ENCODE measurements at places on chromosomes 2 and 18.

DNA sequence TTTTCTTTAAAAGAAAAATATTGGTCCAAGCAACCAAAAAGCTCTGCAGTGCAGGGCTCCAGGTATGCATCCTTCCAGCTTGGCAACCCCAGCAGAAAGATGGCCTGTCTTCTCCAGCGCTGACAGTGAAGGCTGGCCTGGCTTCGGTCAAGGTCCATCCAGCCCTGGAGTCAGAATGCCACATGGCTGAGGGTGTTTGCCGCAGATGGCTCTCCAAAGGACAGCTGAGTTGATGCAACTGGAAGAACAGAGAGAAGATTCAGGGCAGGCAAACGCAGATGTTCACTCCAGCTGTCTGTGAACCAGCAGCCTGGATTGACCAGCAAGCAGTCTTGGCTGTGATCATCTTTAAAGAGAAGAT is 51.4 kb downstream of the MARCO start:
- DNase-seq = no peak

- DNase-seq = no peak
These were observed 506.5 kb upstream of the NRP2 start for GRCh38 chr2:205175831-205176230.

- no peak for DNase-seq
These were observed 1162.5 kb upstream of the LRRTM1 start for GRCh38 chr2:81467096-81467495.

DNA sequence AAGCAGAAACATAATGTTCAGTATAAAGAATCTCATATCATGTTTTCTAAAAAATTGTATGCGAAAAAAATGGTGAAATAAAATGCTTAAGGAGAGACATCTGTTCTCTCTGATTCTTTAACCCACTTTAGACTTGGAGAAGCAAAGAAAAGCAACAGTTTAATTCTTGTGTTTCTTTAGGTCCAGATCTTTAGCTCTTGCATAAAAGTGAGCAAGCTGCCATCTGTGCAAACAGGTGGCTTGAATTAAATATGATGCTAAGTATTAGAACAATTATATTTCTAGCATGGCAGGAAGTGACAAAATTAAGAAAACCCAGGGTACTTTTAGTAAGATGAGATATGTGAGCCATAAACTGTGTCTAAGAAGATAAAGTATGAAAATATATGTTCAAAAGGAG is 1038.3 kb downstream of the DPP10 start:
- DNase-seq = no peak

GRCh38 chr18:35215026-35215425 is 25.8 kb upstream of the ZNF397 start:
- DNase-seq = peak; percentile 56

GRCh38 chr2:20222014-20222768 is 2.7 kb downstream of the SDC1 start:
- no peak for DNase-seq

DNA sequence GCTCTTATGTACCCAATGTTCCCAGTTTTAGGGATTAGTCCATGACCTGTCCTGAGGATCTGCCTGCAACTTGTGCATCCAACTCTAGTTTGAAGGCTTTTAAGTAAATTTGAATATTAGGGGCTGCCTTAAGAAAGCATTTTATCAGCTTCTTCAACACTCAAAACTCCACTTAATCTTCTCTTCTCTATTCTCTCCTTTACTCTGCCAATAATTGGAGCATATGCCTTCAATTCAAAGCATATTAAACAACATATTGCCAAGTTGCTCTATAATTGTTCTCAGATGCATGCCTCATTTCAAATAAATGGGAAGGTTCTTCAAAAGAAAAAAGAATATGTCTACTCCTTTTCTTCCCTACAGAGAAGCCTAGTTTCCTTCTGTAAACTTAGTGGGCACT is 84.8 kb upstream of the NCKAP5 start:
- DNase-seq = no peak

DNA sequence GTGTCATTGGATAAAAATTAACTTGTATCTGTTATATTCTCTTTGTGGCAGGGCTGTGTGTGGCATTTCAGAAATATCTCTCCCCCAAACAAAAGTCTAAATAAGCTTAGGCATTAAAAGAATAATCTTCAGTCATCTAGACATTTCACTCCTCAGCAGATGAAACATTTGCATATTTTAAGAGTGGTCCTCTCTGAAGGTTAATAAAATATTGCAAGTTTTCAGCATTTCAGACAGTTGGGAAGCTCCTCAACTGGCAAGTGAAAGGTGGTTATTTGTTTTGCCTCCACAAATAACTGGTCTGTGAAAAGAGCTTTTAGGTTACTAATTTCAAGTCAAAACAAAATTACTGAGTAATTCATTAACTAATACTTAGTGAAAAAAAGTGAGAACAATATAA is 462.6 kb downstream of the EPHA4 start:
- DNase-seq = no peak

- no peak for DNase-seq
These were observed 1.4 kb downstream of the METTL8 start for GRCh38 chr2:171432206-171432968.

GRCh38 chr18:21145371-21145770 is 33.8 kb upstream of the ROCK1 start:
- DNase-seq = no peak

DNA sequence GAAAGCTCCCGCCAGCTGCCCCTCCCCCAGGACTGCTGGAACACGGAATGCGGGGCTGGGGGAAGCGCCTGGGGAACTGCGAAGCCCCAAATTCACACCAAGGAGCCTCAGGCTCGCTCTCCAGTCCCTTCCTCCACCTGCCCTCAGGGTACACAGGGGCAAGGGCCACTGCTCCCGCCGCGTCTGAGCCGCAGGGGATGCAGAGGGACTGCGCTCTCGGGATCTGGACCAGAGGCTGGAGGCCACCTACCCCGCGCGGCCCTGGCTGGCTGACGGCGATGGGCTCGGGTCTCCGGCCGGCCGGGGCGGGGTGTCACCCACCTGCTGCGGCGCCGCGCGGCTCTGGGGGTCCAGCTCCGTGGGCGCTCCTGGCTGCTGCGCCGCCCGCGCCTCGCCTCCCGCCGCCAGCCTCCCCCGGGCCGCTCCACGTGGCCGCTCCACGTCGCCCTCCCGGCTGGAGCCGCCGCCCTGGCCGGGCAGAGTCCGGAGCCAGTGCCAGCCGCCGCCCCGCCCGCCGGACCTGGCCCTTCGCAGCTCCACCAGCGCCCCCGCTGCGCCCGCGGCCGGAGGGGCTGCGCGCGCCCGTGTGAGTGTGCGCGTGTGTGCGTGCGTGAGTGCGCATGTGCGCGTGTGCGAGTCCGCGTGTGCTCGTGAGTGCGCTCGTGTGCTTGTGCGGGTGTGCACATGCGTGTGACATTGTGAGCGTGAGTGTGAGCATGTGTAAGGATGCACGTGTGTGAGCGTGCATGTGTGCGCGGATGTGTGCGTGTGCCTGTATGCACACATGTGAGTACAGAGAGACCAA is at the start of gene CGREF1:
TSS of gene CGREF1 (minus strand) at position 604 of the 805 bp plus-strand sequence. CDS start 14,762 bp downstream, outside the sequence.
- peak; percentile 76 for DNase-seq

DNA sequence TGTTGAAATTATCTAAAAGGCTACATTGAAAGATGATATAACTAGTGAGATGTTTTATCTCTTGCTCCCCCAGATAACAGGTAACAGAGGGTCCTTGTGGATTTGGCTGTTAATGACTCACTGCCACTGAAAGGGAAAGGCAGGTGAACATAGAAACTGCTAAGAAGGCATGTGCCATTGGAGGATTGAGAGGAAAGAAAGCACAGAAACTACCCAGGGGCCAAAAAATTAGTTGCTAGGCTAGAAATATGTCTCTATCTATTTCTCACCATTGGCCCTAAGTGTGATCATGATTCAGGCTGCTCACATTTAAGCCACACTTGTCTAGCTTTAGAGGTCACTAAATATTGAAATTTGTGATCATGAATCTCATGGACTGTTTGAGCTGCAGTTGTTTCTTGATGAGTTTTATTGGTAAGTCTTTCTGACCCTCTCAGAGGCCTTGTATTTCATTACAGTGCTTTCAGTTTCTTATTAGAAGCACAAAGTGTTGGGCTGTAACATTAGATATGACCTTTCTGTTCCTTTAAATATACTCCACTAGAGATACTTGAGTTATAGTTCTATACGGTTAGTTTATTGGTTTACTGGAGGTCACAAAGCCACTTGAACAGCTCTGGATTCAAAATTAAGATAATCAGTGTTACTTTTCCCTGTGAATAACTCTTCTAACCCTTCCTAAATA is 26.2 kb downstream of the NAB1 start:
- no peak for DNase-seq

- DNase-seq = peak; percentile 77
These were observed 8.3 kb upstream of the TNS1 start for GRCh38 chr2:218010984-218011652.

- peak; percentile 49 for DNase-seq
These were observed 28.0 kb downstream of the GCG start for GRCh38 chr2:162123806-162124758.

- no peak for DNase-seq
These were observed 58.7 kb downstream of the THADA start for GRCh38 chr2:43537137-43537536.

DNA sequence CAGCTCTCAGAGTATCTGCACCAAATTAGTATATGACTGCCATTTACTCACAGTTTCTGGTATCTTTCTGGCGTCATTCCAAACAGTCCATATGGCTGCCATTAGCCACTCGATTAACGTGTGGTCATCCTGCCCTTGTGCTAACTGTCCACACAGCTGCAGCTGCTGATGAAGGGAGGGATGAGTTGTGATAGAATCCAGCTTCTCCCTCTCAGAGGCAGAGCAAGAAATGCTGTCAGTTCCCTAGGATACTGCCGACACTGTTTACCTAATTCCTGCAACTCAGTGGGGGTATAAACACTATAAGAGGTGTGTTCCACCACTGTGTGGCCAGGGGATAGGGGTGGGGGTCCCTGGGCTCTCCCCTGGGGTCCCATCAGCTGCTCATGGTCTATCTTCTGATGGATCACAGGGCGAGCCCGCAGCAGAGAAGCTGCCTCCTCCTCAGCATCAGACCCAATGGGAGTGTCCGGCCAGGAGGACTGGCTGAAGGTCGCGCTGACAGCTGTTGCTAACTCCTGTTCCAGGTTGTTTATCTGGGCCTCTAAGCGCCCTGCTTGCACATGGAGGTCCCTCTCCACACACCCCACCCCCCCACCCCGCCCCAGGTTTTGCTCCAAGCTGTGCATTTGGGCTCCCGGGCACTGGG is 17.3 kb upstream of the KLHL23 start:
- no peak for DNase-seq

- no peak for DNase-seq
These were observed 80.8 kb downstream of the GAREM1 start for GRCh38 chr18:32389858-32390257.

- DNase-seq = no peak
These were observed 318.1 kb downstream of the ZNF521 start for GRCh38 chr18:25033747-25034471.

DNA sequence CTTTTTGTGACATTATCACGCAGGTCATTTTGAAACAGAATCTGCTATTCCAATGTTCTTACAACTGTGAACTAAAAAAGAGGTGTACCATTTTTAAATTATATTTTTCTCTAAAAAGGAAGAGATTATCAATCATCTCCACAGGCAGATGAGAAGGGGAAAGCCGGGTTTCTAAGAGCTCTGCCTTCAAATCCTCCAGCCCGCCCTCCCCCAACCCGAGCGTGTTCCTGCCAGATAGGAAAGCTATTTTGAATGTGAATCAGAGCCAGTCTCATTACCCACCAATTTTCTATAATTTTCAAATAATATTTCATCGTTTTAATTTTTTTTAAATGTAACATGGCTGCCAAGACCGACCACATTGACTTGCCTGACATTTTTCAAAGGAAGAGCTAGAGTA is 65.9 kb downstream of the KCNF1 start:
- DNase-seq = peak; percentile 29

DNA sequence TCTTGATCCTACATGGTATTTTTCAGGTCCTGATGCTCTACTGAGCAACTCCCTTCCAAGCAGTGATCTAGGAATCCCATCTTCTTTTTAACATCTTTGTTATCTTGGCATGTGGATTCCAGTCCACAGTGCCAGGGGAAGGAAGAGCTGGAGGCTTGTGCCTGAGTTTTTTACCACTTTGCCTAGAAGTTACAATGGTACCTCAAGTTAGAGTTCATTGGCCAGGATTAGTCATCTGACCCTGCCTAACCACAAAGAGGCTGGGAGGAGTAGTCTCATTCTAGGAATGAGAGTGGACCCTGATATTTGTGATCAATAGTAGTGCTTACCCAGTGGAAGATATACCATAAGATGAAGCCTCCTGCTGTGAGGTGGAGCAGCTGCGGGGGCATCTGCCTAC is 109.3 kb downstream of the ADCYAP1 start:
- DNase-seq = no peak

DNA sequence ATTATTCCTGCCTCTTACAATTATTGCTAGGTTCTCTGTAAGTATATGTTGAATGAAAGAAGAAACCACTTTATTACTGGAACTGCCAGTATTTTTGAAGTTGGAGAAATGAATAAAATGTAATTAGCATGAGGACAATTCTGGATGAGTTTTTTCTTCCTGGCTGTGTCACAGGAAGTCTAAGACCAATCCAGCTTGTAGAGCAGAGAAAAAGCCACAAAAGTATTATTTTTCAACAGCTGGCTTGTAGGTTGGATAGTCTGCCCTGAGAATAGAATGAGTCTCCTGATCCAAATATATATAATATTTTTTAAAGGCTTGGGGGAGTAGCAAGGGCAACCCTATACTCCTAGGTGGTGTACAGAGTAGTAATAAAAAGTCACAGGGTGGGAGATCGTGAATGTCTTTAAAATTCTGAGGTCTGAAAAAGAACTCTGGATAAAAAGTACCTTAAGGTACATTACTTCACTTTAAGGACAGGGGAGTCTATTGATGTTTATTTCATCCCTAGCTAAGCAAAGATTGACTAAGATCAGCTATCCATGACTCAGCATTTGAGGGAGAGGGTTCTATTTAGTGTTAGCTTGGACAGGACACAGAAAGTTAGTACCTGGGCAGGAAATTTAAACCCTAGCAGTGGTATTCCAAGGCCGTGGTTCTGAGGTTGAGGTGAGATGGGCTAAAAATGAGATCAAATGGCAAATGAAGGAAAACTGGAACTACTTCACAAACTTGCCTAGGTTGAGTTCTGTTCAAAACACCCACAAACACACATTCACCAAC is 31.7 kb downstream of the SLC40A1 start:
- no peak for DNase-seq

GRCh38 chr2:165561516-165561915 is 92.0 kb downstream of the CSRNP3 start:
- DNase-seq = no peak

DNA sequence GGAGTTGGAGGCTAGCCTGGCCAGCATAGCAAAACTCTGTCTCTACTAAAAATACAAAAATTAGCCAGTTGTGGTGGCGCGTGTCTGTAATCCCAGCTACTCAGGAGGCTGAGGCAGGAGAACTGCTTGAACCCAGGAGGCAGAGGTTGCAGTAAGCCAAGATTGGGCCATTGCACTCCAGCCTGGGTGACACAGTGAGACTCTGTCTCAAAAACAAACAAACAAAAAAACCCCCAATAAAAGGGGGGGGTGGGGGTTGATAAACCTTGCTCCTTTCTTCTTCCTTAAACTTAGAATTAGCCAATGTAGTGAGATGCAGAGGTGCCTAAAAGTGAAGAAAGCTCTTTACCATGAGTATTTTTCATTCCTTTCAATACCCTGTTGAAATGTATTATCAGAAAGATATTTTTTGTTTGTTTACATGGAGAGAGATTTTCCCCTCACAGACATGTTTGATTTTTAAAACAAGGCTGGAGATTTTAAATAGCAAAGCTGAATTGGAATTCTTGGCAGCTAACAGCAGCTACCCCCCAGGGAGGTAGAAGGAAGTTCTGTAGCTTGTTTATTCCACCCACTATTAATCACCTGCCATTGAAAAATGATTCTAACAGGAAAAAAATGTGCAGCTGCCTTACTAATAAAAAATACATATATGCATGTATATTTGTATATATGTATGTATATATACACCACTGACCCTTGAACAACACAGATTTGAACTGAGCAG is 48.6 kb downstream of the GYPC start:
- DNase-seq = no peak

Data from iPS-NIHi11 (cell line).